ENCODE measurements at places on chromosomes 7 and 10.

- DNase-seq = no peak
These were observed 3.1 kb downstream of the PTF1A start for GRCh38 chr10:23194966-23195845.

GRCh38 chr7:99476107-99476506 is 3.4 kb downstream of the ZNF789 start:
- no peak for DNase-seq

- no peak for DNase-seq
These were observed 443 bp downstream of the MYOF start for GRCh38 chr10:93481637-93482144.

DNA sequence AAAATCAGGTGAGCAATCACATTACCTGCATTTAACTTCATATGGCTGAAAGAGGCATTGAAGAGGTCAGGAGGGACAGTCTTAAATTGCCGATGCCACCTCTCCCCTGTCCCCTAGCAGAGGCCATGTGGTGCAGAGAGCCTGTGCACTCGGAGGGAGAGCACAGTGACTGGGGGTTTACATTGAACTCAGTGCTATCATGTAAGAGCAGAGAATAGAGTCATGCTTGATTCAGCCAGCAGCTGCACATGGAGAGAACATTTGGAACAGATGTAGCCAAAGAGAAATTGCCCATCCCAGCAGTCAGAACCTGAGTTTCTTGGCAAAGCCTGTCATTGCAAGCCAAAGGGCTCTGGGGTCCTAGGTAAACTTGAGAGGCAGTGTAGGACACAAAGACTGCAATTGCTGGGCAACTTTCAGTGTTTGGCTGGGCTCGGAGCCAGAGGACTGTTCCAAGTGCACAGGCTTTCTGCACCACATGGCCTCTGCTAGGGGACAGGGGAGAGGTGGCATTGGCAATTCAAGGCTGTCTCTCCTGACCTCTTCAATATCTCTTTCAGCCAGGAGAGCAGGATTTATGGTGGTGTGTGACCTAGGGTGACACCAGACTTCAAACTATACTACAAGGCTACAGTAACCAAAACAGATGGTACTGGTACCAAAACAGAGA is 267.1 kb downstream of the REEP3 start:
- no peak for DNase-seq

DNA sequence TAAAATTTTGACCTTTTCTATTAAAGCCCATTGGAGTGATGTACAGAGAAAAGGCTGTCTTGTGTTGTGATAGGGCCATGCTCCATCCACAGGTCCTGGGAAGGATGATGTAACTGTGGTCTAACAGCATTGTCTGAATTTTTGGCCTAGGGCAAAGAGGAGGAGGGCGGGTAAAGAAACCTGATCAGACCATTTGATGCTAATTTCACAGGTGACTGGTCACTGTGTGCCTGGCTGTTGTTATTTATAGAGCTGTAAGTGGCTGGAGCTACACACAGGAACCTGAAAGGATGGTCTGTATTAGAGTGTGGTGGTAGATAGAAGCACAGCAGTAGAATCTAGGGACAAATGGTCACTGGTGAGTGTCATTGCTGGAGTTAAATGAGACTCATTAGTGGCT is 182.1 kb downstream of the AUTS2 start:
- DNase-seq = no peak

DNA sequence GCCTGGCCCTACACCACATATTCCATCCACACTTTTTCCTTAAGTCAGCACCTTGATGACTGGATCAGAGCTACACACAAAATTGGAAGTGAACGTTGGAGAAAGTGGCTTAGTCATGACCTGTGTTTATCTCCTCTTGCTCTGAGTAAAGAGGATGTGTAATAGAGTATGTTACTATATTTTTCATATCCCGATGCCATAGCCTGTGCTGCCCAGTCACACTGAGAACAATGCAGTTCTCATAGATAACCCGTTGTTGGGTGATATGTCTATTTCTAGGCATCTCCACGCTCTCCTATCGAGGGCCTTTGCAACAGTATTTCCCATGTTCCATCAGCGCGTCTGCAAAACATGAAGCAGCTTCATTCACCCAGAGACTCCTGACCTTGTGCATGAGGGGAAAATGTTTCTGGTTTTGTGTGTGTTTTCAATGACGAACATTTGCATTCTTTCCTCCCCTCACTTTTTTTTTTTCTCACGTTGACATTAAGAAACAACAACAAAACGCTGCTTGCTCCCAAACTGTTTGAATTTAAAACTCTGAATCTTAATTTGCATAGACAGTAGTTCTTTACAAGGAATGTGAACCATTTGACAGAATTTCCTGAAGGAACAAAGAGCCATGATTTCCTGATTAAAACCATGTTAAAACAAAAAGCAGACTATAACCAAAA is 43.4 kb downstream of the GRK5 start:
- no peak for DNase-seq

DNA sequence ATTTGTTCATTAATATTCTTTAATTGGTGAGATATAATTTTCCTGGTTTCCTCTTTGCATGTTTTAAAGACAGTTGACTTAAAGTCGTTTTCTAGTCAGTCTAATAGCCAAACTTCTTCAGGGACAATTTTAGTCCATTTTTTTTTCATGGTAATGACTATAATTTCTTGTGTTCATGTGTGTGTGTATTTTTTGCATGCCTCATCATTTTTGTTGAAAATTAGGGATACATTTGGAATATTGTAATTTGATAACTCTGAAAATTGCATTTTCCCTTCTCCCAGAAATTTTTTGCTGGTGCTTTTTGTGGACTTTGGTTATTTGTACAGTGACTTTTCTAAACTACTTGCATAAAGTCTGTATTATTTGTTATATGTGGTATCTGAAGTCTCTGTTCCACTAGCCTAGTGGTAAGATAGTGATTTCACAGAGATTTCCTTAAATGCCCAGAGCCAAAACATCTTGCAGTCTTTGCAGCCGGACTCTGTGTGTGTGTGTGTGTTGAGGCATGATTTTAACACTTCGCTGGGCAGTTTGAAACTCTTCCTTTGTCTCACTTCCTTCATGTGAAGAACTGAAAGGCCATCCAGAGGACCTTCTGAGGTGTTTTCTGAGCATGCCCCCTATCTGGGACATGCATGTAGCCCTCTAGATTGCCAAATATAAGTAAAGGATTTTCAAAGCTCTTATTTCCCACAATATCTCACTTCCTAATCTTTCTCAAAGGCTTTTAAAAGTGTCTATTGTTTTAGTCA is 40.9 kb upstream of the ZNF365 start:
- DNase-seq = no peak

- peak; percentile 10 for DNase-seq
These were observed 241.5 kb upstream of the PTER start for GRCh38 chr10:16195178-16195769.

GRCh38 chr10:15541376-15541775 is 170.3 kb upstream of the FAM171A1 start:
- no peak for DNase-seq

DNA sequence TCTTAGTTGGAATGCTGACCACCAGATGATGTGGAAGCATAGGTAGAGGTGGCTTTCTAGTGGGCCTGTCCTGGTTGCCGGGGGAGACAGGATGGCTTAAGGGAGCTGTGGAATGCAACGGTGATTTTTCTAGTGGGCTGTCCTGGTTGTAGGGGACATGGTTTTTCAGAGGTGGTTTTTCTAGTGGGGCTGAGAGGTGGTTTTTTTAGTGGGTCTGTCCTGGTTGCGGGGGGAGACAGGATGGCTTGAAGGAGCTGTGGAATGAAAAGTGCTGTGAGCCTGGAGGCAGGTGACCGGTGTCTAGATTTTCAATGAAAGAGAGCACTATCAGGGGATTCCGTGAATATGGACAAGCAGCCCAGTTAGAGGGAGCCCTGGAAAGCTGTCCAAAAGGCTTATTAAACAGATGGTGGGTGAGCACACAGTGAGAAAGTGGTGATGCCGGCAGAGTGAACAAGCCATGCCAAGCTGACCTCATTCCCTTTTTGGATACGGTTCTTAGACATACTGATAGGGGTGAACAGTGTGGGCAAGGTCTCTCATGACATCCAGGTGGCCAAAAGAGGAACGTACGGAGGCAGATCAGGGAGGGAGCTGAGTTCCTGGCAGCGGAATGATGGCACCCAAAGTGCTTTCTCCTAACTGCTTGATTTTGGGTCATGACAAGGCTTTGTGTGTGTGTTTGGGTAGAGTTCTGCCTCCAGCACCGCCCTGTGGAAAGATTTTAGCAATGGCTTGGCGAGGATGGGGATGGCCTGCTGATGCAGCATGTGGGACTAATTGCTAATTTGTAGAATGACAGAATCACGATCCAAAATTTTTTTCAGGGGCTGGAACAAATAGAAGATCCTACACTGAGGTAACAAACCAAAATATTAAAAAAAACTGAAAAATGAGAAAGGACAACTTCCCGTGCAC is 126.6 kb downstream of the TMEM178B start:
- DNase-seq = no peak

DNA sequence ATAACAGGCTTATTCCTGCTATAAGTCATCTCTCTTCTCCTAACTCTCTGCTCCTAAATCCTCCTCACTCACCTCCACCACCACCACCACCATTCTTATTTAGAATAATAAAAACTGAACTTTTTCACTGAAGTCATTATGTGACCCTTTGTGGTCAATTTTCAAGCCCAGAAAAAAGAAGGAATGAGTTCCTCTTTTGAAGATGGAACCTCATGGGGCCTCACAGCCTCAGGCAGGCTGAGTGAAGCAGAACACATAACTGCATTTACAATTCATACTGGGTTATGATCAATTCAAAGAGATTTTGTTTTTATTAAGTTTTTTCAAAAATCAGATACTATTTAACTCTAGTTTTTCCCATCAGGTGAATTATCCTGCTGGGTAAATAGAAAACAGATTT is 29.8 kb downstream of the PNLIPRP3 start:
- no peak for DNase-seq

GRCh38 chr7:155800301-155800700 is 12.0 kb downstream of the SHH start:
- DNase-seq = no peak

DNA sequence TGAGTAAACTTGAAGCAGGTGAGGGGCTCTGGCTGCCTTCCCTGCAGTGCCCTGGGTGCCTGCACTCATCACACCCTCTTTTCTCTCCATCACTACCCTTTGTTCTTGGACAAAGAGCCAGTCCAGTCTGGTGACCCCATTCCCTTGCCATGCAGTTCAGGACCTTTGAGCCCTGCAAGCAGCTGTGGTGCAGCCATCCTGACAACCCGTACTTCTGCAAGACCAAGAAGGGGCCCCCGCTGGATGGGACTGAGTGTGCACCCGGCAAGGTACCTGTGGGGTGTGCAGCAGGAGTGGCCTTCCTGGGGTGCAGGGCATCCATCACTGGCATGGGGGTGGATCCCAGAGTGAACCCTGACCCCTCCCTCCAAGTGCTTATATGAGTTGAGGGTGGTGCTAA is 48.7 kb downstream of the TBATA start:
- DNase-seq = no peak

DNA sequence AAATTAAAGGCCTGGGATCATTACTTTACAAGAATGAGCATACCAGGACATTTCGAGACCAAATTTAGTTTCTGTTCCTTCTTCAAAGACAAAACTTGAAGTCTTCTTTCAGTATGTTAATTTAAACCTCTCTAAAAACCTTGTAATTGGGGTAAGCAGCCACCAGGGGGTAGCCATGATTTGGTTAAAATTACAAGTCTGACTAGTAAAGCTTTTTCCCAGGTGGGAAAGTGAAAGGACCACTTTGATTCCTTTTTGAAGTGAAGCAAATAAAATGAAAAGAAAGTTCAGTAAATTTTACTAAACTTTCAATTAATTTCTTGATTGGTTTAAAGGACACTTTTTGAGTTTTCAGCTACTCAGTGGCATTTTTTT is 294.3 kb downstream of the BBS9 start:
- DNase-seq = peak; percentile 28

- DNase-seq = no peak
These were observed 226.8 kb downstream of the ARHGAP21 start for GRCh38 chr10:24496906-24497305.

Measured in GM13977 (cell line).